ENCODE measurements at places on chromosomes 2 and 18.
A peak's percentile ranks its signal among the peaks of the same experiment; 100 is the strongest.

DNA sequence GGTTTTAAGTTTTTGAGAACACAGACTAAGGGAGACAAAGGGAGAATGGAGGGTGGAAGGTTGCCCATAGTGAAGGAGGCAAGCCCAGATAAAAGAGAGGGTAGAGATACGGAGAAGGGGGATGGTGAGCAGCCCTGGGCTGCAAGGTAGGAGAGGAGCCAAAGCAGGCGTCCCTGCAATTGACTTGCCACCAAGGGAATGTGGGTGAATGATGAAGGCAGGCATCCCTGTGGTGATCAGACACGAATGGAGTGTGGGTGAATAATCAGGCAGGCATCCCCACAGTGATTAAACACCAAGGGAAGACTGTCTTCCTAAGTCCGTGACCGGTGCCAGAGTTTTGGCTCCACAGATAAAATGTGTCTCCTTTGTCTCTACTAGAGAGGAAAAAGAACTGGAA lies 16.5 kb upstream of the ALPK2 start:
- DNase-seq, result no peak

DNA sequence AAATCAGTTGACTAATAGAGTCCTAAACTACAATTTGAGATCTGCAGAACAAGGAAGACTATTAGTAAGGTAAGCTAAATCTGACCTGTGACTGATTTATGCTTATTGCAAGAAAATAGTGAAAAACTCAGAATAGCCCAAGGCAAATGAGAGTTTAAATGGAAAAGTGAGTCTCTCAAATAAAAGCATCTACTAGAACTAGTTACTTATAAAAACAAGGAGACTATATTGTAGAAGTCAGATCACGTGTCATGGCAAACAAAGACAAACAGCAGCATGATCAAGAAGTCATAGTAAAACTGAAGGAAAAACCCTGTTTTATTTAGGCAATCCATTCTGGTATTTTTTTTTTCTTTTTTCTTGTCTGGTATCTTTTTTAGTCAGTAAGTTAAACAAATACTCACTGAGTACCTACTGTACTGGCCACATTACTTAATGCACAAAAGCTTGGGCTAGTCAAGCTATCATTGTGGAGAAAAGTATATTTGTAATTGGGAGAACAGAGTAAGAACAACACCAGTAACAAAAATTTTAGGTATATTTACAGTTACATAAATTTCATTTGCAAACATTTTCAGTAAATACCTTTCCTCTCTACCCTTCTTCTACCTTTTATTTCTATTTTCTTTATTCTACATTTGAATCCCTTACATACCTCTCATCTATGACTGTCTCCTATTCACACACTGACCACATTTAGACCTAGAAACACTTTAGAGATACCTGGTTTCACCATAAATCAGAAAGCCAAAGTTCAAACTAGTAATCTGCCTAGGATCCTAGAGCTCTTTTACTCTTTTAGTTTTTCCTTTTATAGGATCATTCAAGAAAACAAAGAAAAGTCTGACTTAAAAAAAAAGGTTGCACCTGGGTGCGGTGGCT lies 23.7 kb downstream of the CCDC88A start:
- DNase-seq, result no peak

- DNase-seq, result peak; percentile 76
These were observed at the start of gene SP100 for GRCh38 chr2:230416061-230416721. Gene SP100, plus strand, starts transcription at chr2:230416201. Its CDS starts 96 bp downstream, at chr2:230416297.

DNA sequence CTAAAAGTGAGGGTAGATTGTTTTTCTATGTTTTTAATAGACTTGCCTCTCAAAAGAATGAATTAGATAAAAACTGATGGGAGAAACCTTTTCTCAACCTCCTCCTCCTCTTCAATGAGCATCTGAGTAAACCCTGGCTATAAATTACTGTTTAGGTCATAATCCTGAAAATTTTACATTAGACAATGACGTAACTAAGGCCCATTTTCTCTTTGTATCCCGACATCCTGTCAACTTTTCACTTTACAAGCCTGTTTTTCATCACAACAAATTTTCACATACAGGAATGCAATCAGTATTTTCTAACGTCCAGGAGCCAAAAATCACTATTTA lies 1.3 kb downstream of the SPIRE1 start:
- no peak for DNase-seq

DNA sequence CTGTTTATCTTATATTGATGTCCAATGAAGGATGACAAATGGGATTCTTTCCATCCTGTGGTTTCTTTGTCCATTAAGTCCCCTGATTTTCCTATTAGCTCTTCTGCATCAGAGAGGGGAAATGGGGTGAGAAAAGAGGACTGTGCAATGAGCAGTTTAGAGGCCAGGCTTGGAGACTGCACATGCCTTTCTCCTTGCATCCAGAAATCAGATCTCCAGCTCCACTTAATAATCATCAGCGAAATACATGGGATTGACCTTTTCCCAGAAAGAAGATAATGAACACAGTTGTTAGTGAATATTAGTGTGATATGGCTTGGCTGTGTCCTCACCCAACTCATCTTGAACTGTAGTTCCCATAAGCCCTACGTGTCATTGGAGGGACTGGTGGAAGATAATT lies 697.4 kb downstream of the CBLN2 start:
- no peak for DNase-seq
